ENCODE measurements at places on chromosomes 7 and 10.
A peak's percentile ranks its signal among the peaks of the same experiment; 100 is the strongest.

DNA sequence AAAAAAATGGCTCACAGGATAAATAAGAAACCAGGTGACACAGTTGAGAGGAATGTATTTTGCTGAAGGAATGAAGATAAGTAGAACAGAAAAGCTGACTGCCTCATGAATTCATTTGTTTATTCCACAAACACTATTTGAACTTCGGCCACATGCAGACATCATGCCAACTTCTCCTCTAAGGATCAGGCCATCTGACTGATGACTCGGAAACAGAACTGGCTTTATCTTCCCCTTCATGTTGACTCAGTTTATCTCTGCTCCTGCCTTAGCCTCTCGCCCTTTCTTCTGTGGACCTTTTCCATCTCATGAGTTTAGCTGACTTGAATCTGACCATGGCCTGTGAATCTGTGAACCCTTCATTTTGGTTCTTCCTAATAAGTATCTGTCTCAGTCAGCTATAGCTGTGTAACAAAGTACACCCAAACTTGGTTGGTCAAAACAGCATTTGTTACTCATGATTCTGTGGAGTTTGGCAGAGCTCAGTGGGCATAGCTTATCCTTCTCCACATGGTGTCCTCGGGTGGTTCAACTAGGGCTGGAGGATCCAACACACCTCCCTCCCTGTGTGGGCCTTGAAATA is 44.0 kb upstream of the GRID1 start:
- peak overlapping the region; percentile 88 for H3K27ac ChIP-seq
- peaks cover 43% of the 10 kb centered on the region for H3K4me1 ChIP-seq
- H3K36me3 ChIP-seq = peaks cover 2% of the 10 kb centered on the region
- H3K4me3 ChIP-seq = no peak overlapping the region
- no peaks in the 10 kb centered on the region for H3K27me3 ChIP-seq

DNA sequence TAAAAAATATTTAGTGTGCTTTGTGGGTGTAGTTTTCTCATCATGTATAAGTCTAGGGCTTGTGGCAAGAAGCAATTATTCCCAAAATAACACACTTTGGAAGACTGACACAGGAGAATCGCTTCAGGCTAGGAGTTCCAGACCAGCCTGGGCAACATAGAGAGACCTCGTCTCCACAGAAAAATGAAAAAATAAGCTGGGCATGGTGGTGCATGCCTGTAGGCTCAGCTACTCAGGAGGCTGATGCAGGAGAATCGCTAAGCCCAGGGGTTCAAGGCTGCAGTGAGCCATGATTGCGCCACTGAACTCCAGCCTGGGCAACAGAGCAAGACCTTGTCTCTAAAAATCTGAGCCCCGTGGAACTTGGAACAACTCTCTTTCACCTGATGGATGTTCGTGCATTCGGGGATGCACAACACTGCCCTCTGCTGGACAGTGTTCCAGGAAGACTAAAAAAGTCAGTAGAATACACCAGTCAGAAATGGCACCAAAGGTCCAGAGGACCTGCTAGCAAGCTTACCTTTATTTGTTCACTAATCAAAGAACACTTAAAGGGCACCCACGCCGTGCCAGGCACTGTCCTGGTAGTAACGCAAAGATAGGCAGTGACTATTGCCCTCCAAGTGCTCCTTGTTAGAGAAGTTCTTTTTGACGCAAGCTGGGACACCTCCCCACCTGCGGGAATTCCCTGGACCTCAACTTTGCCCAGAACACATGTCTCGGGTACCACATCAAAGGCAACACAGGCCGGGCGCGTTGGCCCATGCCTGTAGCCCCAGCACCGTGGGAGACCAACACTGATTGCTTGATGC is 81.9 kb upstream of the CALN1 start:
- H3K4me1 ChIP-seq = no peaks in the 10 kb centered on the region
- no peak for DNase-seq
- H3K27me3 ChIP-seq = peaks cover 7% of the 10 kb centered on the region
- no peak overlapping the region for H3K4me3 ChIP-seq

GRCh38 chr10:5595591-5595990 is 70.8 kb downstream of the ASB13 start:
- H3K4me1 ChIP-seq = peaks cover 45% of the 10 kb centered on the region
- no peak overlapping the region for H3K4me3 ChIP-seq
- H3K27ac ChIP-seq = peak overlapping the region; percentile 50
- no peaks in the 10 kb centered on the region for H3K36me3 ChIP-seq
- H3K27me3 ChIP-seq = no peaks in the 10 kb centered on the region

DNA sequence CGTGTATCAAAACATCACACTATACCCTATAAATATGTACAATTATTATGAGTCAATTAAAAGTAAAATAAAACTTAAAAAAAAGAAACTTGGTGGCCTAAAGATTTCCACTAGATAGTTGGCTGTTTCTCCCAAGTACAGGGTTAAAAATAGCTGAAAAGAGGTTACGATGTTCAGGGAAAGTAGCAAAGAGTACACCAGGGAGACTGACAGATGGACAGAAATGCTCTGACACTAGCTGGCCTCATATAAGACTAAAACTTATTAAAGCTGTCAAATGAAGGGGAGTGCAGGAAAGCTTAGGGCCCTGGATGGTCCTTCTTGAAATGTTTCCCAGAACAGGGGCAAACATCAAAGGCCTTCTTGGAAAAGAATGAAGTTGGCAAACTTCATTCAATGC is 51.3 kb downstream of the TCAF1 start:
- no peaks in the 10 kb centered on the region for H3K27me3 ChIP-seq
- H3K36me3 ChIP-seq = no peaks in the 10 kb centered on the region
- H3K27ac ChIP-seq = no peak overlapping the region
- no peak for DNase-seq
- no peak overlapping the region for H3K4me3 ChIP-seq

DNA sequence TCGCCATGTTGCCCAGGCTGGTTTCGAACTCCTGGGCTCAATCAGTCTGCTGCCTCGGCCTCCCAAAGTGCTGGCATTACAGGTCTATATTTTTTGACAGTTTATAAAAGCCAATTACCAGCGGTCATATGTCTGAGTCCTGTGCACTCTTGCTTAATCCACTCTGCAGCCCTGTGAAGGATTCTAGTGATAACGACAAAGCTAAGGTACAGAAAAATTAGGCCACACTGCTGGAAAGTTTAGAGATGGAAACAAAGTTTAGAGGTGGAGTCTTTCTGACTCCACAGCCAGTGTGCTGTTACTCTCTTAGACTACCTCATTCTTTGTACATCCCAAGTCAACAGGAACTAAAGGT is 707 bp downstream of the PTER start:
- H3K36me3 ChIP-seq = peaks cover 1% of the 10 kb centered on the region
- no peak for DNase-seq
- H3K27me3 ChIP-seq = peaks cover 8% of the 10 kb centered on the region
- peak overlapping the region; percentile 84 for H3K4me3 ChIP-seq
- peak overlapping the region; percentile 95 for H3K27ac ChIP-seq

GRCh38 chr7:70492625-70493024 is 639.3 kb upstream of the GALNT17 start:
- peaks cover 22% of the 10 kb centered on the region for H3K4me1 ChIP-seq
- no peak overlapping the region for H3K4me3 ChIP-seq
- no peaks in the 10 kb centered on the region for H3K36me3 ChIP-seq
- H3K27me3 ChIP-seq = no peaks in the 10 kb centered on the region
- no peak overlapping the region for H3K27ac ChIP-seq

- no peak for DNase-seq
- H3K27ac ChIP-seq = peak overlapping the region; percentile 94
- peaks cover 81% of the 10 kb centered on the region for H3K4me1 ChIP-seq
- H3K4me3 ChIP-seq = no peak overlapping the region
Measured at GRCh38 chr7:17680943-17681351, 259.3 kb downstream of the SNX13 start.

- H3K4me1 ChIP-seq = peaks cover 11% of the 10 kb centered on the region
- H3K27me3 ChIP-seq = peaks cover 76% of the 10 kb centered on the region
- no peak overlapping the region for H3K4me3 ChIP-seq
- no peak overlapping the region for H3K27ac ChIP-seq
- DNase-seq = no peak
Measured at GRCh38 chr7:97008275-97008917, 3.0 kb downstream of the DLX6 start.

GRCh38 chr7:110010359-110010758 is 1080.6 kb upstream of the LRRN3 start:
- H3K27ac ChIP-seq = no peak overlapping the region
- no peaks in the 10 kb centered on the region for H3K36me3 ChIP-seq
- H3K27me3 ChIP-seq = no peaks in the 10 kb centered on the region
- H3K4me1 ChIP-seq = no peaks in the 10 kb centered on the region
- DNase-seq = no peak

GRCh38 chr7:127873715-127874636 is 157.3 kb downstream of the LRRC4 start:
- no peaks in the 10 kb centered on the region for H3K27me3 ChIP-seq
- H3K27ac ChIP-seq = no peak overlapping the region
- DNase-seq = no peak
- no peaks in the 10 kb centered on the region for H3K4me1 ChIP-seq

GRCh38 chr7:99791021-99791420 is 7.0 kb upstream of the CYP3A4 start:
- H3K27me3 ChIP-seq = peaks cover 20% of the 10 kb centered on the region
- no peak overlapping the region for H3K4me3 ChIP-seq
- peaks cover 4% of the 10 kb centered on the region for H3K4me1 ChIP-seq

- no peak overlapping the region for H3K4me3 ChIP-seq
- no peak overlapping the region for H3K27ac ChIP-seq
- no peak for DNase-seq
- H3K27me3 ChIP-seq = peaks cover 5% of the 10 kb centered on the region
- no peaks in the 10 kb centered on the region for H3K36me3 ChIP-seq
Measured at GRCh38 chr7:127214956-127215718, 37.6 kb downstream of the GRM8 start.

- no peak overlapping the region for H3K27ac ChIP-seq
- no peak for DNase-seq
- peaks cover 4% of the 10 kb centered on the region for H3K27me3 ChIP-seq
- no peaks in the 10 kb centered on the region for H3K4me1 ChIP-seq
- H3K36me3 ChIP-seq = no peaks in the 10 kb centered on the region
Measured at GRCh38 chr10:133353202-133353959, 4.4 kb downstream of the FUOM start.

- DNase-seq = peak; percentile 93
- H3K36me3 ChIP-seq = no peaks in the 10 kb centered on the region
- peak overlapping the region; percentile 28 for H3K4me3 ChIP-seq
- peaks cover 52% of the 10 kb centered on the region for H3K4me1 ChIP-seq
Measured at GRCh38 chr7:73870041-73870492, 9.1 kb downstream of the TMEM270 start.

- H3K27ac ChIP-seq = no peak overlapping the region
- no peak for DNase-seq
- no peaks in the 10 kb centered on the region for H3K36me3 ChIP-seq
- no peaks in the 10 kb centered on the region for H3K27me3 ChIP-seq
- H3K4me1 ChIP-seq = peaks cover 32% of the 10 kb centered on the region
- no peak overlapping the region for H3K4me3 ChIP-seq
Measured at GRCh38 chr10:109929501-109930219, 6.3 kb upstream of the XPNPEP1 start.

DNA sequence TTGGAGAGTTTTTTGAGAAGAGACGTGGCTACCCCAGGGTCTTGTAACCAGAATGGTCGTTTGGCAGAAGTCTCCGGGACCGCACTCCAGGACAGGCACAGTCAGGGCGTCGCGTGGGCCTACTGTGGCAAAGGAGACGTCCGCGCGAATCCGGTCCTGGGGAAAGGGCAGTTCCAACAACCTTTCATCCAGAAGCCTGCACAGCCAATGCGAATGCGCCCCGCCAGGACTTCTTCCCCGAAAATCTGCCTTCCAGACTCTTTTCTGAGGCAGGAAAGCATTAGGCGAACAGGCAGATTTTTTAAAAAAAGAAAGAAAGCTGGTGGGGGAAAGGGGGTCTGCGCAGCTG is 2.0 kb downstream of the HPSE2 start:
- peaks cover 90% of the 10 kb centered on the region for H3K27me3 ChIP-seq
- peaks cover 32% of the 10 kb centered on the region for H3K4me1 ChIP-seq
- DNase-seq = no peak
- H3K4me3 ChIP-seq = peak overlapping the region; percentile 66

DNA sequence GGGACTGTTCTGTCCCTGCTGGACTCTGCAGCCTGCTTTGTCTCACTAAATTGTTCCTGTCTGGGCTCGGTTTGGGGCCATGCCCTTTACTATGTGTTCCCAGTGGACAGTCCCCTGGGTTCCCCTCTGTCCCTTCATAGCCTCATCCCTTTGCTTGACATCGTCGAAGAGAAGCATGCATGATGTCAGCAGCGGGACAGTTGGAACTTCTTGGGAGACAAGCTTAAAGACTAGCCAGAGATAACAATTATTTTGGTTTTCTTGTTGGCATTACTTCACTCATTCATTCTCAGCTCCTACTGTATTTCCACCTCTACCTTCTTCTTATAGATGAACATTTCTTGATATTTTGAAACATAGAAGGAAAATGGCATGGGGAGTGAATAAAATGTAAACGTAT is 2.7 kb downstream of the EPHB6 start:
- no peak overlapping the region for H3K27ac ChIP-seq
- no peak overlapping the region for H3K4me3 ChIP-seq
- no peaks in the 10 kb centered on the region for H3K36me3 ChIP-seq
